Esophagus mucosa (tissue), 1 donor: ENCODE measurements at places on chromosomes 4 and X. TPM values are rescaled to one million over a fixed set of nuclear protein-coding genes. Genes with fewer than 3 reads are reported as not detected.
A peak's percentile ranks its signal among the peaks of the same experiment; 100 is the strongest.

- ATAC-seq, result no peak
Measured at GRCh38 chrX:5957506-5957905, 271.2 kb downstream of the NLGN4X start.

ADH1B gene
- total RNA-seq, result 14.2 TPM

ARMCX5 gene
- 7.3 TPM for total RNA-seq

KLHL4 gene
- total RNA-seq, result 0.08 TPM

- ATAC-seq, result peak; percentile 88
Measured at GRCh38 chr4:86977621-86978184, 42.9 kb downstream of the AFF1 start.

- no peak for ATAC-seq
Measured at GRCh38 chr4:38306482-38307071, 346.4 kb downstream of the PTTG2 start.

GRCh38 chr4:7808752-7809151 lies 130.9 kb downstream of the AFAP1 start:
- ATAC-seq, result no peak

GRCh38 chrX:148298737-148299136 lies 201.7 kb upstream of the AFF2 start:
- ATAC-seq, result no peak

DNA sequence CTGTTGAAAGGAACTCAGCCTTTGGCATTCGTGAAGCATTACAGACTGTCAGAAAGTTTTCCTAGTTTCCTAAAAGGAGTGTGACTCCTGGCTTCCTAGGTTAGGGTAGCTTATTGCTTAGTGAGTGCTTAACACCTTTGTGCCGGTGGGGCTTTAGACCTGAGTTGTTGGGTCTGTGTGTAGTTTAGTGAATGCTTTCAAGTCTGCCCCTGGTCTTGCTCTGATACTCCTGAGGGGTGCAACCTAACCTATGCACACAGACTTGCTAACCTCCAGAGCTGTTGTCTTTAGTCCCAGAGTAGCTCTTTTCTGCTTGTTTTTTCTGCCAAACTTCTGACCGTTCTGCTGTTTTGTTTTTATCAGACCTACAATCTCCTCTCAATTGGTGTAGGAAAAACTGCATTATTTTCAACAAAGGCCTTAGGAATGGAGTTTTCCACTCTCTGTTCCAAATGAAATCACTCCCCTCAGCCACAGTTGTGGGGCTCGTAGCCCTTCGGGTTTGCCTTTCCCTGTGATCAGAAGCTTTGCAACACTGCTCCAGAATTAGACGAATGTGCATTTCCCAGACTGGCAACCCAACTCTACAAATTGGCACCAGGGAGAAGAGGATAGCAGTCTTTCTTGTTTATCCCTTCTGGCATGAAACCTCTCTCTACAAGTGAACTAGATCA lies 1399.1 kb upstream of the PCDH7 start:
- ATAC-seq, result no peak

CHRDL1 gene
- total RNA-seq, result 1.7 TPM

- ATAC-seq, result no peak
Measured at GRCh38 chr4:10875144-10875799, 190.7 kb upstream of the CLNK start.

BLOC1S4 gene
- 9.8 TPM for total RNA-seq

DNA sequence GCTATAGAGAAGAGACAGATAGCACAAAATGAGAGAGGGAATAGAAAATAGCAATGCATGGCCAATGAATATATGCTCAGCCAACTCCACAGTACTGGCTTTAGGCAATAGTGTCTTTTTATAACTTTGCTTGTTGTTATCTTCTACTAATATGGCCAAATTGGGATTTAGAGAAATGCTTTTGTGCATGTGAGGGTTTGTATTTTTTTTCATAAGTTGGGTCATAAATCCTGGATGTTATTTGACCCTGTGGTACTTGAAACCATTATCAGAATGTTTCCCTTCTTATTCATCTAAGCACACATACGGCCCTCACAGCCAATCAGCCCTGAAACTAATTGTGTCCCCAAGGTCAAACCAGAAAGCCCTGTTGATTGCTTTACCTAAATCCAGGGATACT lies 35.2 kb upstream of the LPAR4 start:
- ATAC-seq, result no peak

GRCh38 chr4:154534296-154534695 lies 15.9 kb downstream of the PLRG1 start:
- no peak for ATAC-seq

SH3RF1 gene
- total RNA-seq, result 5.4 TPM

DNA sequence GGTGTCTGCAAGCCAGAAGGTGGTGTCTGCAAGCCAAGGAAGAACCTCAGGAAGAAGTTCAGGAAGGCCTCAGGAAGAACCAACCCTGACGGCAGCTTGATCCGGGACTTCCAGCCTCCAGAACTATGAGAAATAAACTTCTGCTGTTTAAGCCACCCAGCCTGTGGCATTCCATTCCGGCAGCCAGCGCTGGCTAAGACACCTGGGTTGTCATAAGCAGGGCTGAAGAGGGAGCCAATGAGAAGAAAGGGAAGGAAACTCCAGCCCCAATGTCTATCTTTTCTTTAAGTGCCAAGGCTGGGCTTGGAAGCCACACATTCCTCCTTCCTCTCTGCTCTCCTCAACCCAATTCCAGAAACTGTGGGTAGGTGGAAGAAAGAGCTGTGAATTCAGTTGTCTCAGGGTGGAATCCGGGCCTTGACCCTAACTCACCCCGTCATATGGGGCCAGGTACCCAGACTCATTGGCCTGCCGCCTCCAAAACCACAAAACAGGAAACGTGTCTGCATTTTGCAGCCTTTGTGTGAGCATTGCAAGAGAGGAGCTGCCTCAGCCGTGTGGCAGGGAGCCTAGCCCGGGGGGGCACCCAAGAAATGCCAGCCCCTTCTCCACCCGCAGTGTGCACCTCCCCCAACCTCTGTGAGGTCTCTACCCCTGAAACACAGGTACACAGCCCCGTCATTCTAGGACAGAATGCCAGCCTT lies 26.8 kb downstream of the CRMP1 start:
- no peak for ATAC-seq

DNA sequence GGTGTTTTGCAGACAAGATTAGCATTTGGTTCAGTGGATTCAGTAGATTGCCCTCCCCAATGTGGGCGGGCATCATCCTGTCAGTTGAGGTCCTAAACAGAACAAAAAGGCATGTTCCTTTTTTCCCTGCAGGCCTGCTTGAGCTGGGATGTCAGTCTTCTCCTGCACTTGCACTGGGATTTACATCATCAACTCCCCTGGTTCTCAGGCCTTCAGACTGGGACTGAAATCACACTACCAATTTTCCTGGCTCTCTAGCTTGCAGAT lies 278.9 kb upstream of the FTHL17 start:
- no peak for ATAC-seq

GRCh38 chr4:140243278-140243753 lies 89.3 kb upstream of the MAML3 start:
- ATAC-seq, result peak; percentile 58

DNA sequence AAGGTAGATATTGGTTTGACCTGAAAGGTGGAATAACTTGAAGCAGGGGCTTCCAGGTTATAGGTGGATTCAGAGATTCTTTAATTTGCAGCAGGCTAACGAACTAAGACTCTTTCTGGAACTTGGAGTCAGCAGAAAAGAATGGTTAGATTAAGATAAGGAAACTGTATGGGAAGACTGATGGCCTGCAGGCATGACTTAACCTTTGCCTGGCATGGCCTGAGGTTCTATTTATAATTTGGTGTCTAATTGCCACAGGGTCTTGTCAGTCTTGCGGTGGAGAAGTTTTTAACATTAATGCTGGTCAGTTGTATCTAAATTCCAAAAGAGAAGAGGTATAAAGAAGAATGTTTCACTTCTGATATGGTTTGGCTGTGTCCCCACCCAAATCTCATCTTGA lies 110.3 kb upstream of the VCX3A start:
- ATAC-seq, result no peak

- no peak for ATAC-seq
Measured at GRCh38 chr4:3489451-3489962, 26.4 kb downstream of the DOK7 start.

GRCh38 chrX:153714256-153714655 lies 9.9 kb downstream of the BCAP31 start:
- no peak for ATAC-seq

DNA sequence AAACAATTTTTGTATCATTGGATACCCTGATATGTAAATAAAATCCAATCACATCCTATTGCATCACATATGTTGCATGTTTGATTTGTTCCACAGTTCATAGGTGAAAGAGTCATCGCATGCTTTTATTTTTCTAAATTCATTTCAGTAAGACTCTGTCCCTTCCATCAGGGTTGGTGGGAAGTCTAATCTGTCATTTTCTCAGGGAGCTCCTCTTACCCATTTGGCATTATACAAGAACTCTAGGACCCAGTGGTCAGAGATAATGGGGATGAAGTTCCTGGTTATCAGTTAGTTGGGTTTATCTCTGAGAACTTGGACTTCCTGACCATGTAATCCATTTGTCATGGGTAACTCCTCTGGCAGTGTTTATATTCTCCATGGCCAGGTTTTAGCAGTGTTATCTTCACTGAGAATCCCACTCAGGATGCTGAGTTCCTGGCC lies 227.1 kb upstream of the JADE1 start:
- ATAC-seq, result no peak

- peak; percentile 61 for ATAC-seq
Measured at GRCh38 chr4:13988353-13989305, 361.1 kb upstream of the BOD1L1 start.

GRCh38 chrX:133670383-133670782 lies 255.1 kb upstream of the GPC4 start:
- ATAC-seq, result peak; percentile 32

GRCh38 chrX:129984111-129984958 lies 1.9 kb downstream of the BCORL1 start:
- ATAC-seq, result no peak

GABRQ gene
- 0.72 TPM for total RNA-seq

DNA sequence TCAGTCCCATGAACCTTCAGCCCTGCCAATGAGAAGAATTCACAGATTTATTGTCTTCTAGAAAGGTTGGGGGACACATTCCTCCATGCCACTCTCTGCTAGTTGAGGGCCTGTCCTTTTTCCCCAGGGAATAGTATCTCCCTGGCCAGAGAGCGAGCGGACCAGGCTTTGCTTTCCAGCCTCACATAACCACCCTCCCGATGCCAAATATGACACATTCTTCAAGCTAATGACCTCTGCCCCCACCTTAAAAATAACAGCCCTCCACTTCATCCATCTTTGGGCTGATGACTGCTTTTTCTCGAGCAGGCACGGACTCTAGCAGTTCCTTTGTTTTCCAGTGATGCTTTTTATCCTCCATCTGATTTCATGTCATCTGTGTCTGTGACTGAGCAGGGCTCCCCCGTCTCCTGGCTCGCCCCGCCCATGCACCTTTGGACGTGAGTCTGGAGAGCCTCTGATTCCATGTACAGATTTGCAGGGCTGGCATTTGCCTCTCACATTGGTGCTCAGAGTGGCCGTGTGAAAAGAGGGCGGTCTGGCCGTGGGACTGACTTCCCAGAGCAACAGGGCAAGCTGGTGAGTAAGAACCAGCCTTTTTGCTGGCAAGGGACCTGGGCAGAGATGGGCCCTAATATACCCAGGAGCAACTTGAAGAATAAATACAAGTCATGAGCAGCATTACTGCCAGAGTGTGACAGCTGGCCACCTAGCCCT lies 279.8 kb downstream of the BCOR start:
- ATAC-seq, result no peak

DNA sequence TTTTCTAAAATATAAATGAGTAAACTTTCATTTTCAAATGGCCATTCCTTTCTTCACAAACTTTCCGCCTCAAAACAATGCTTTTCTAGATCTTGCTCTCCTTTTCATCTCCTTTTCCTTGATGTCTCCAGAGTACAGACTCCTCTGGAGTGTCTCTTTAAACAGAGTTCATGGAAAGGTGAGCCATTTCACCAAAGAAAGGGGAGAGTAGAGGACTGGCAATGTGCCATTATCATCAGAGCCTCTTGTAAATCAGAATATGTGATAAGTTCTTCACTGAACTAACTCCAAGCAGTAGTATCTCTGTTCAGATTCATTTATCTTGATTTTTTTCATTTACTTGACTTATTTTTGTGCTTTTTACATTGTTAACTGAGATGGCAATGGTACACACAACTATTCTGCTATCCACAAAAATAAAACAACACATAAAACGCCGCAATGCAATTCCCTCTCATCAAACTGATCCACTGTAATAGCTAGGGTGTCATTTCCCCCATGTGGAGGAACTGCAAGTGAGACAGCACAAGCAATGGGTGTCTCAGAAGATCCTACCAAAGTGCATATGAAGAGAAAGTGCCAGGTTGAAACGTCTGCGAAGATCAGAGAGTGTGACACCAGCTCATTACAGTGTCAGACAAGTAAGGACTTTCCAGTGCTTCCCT lies 125.4 kb downstream of the RASL11B start:
- ATAC-seq, result no peak

DNA sequence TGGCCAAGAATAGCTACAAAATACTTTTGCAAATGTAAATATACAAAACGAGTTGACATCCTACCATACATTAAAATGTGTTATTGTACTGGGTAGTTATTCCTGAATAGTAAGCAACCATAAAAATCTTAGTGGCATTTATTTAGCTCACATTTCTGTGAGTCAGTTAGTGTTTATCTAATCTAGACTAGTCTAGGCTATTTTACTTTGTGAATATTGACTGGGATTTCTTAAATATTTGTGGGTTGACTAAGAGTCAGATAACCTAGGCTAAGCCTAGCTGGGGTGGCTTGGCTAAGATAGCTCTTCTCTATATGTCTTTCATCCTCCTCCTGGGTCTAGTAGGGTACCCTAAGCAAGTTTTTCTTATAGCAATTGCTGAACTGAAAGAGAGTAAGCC lies 543.8 kb upstream of the DIAPH2 start:
- ATAC-seq, result no peak

DCAF12L2 gene
- not detected for total RNA-seq

PDE6B gene
- 0.88 TPM for total RNA-seq

GRCh38 chr4:159035570-159035969 lies 67.3 kb upstream of the RAPGEF2 start:
- ATAC-seq, result no peak

DNA sequence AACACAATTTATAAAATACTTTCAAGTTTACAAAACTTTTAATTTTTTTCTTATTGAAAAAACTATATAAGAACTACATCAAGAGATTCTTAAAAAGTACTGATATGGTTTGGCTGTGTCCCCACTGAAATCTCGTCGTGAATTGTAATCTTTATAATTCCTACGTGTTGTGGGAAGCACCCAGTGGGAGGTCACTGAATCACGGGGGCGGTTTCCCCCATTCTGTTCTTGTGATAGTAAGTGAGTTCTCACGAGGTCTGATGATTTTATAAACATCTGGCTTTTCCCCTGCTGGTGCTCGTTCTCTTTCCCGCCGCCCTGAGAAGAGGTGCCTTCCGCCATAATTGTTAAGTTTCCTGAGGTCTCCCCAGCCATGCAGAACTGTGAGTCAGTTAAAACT lies 88.5 kb downstream of the FRAS1 start:
- no peak for ATAC-seq

DNA sequence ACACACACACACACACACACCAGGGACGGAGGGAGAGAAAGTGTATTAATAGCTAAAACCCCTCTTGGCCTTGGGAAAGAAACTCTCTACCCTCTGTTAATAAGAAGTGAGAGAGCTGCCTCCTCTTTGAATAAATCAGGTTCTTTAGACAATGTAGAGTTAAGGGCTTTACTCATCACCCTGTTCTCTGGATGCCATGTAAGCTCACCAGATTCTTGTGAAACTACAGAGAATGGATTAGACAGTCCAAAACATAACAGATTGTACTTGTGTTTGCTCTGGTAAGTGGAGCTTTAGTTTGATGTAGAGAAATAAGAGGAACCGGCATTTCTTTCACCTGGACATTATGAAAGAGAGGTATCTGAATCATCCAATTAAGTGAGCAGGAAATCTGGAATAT lies 263.2 kb downstream of the DMD start:
- ATAC-seq, result no peak

- ATAC-seq, result no peak
Measured at GRCh38 chrX:138771047-138771446, 59.5 kb upstream of the FGF13 start.

PAK3 gene
- total RNA-seq, result 0.28 TPM
